ENCODE measurements at places on chromosomes 4 and X.

DNA sequence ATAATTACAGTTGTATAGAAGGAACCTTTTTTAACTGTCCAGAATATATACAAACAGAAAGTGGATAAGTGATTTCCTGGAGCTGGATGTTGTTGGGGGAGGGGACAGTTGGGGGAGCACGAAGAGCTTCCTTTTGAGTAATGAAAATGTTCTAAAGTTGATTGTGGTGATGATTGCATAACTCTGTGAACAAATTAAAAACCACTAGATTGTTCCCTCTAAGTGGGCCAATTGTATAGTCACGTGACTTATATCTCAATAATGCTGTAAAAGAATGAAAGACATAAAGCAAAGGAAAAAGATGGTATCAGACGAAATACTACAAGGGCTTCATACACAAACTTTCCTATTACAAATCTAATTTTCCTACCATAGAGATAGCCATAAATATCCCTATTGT lies 2.7 kb downstream of the CT55 start:
- DNase-seq, result no peak

DNA sequence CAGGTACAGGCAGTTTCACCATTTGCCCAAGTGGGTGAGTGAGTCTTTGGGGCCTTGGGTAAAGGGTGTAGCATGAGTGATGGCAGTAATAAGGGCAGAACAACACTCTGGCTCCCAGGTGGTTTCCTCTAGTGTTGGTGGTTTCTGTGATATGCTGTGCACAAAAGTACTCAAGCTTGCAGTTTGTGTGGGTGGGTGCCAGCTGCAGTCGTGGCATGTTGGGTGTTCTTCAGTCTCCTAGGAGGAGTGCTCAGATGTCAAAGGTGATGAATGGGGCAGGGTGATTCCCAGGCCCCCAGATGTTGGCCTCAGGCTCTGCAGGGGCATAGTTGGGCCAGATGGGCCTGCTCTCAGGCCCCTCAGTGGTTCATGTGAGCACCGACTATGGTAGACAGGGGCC lies 166.1 kb upstream of the KLF8 start:
- DNase-seq, result no peak

- DNase-seq, result no peak
Observed at GRCh38 chr4:24703298-24703697, 92.1 kb upstream of the SOD3 start.

- DNase-seq, result no peak
Observed at GRCh38 chrX:13581554-13581953, 12.2 kb downstream of the EGFL6 start.

DNA sequence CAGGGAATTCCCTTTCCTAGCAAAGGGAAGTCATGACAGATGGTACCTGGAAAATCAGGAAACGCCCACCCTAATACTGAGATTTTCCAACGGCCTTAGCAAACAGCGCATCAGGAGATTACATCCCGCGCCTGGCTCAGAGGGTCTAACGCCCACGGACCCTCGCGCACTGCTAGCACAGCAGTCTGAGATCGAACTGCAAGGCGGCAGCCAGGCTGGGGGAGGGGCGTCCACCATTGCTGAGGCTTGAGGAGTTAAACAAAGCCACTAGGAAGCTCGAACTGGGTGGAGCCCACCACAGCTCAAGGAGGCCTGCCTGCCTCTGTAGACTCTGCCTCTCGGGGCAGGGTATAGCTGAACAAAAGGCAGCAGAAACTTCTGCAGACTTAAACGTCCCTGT lies 507.7 kb downstream of the ZIC3 start:
- DNase-seq, result no peak

GRCh38 chr4:112560084-112560483 lies 44.1 kb upstream of the NEUROG2 start:
- DNase-seq, result no peak

DNA sequence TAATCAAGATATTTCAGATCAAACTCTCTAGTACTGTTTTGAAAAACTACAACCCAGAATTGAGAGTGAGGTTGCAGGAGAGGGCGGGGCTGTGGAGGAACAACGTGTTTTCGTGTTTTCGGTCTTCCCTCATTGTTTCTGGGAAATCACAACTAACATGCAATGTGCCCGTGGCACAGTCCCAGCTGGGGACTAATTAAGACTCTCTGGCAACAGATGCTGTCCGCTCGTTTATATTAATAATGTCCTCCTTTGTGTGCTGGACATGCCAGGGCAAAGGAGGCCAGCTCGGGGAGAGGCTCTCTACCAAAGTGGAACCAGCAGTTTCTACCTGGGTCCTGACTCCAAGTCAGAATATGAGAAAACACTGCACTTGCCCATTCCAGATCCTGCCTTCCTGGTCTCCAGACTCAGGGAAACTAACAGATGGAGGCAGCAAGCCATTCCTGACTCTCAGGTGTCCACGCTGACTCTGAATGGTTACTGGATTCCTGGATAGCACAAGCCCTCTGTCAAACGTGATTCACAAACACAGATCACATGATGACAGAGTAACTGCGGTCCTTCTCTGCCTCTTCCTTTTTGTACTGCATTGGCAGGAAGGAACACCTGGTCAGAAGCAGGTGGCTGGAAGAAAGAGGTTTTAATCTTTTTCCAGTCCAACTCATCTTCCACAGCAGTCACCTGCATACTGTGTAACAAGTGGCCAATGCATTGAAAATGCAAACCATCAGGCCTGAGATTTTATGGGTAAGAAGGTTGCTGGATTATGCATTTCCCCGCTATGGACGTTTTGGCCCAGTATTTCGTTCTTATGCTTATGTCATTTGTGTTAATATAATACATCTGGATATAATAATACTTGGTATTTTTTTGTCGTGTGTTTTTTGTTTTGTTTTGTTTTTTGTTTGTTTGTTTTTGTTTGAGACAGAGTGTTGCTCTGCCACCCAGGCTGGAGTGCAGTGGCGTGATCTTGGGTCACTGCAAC lies 65.0 kb downstream of the COQ2 start:
- peak; percentile 56 for DNase-seq

DNA sequence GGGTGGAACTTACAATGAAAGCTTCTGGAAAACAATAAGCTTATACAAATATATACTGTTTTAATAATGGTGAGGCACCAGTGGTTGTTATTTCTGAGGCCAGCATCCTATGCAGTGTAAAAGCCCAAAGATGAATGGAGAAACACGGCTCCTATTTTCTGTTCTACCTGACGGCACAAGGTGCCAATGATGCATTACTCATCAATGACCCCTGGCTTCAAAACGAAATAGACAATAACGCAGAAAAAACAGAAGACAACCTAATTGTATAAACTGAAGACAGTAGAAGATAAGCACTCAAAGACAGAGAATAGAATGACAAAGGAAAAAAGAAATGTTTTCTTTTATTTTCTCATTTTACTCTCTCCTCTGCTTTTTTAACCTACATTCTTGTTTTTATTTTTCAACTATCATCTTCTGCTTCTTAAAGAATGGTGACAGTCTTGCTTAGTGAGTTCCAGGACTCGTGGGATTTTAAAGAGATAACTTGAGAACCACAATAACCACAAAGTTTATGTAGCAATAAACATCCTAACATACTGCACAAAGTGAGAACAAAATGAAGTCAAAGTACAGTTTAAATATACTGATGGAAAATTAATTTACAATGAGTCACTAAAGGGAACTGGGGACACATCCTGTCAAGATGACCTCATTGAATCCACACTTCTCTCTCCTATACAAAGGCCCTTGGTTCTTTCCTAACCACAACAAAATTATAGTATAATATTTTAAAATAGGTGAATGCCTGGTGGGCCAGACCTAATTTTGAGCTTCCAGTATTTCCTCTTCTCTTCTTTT lies 169.8 kb downstream of the BTC start:
- no peak for DNase-seq

DNA sequence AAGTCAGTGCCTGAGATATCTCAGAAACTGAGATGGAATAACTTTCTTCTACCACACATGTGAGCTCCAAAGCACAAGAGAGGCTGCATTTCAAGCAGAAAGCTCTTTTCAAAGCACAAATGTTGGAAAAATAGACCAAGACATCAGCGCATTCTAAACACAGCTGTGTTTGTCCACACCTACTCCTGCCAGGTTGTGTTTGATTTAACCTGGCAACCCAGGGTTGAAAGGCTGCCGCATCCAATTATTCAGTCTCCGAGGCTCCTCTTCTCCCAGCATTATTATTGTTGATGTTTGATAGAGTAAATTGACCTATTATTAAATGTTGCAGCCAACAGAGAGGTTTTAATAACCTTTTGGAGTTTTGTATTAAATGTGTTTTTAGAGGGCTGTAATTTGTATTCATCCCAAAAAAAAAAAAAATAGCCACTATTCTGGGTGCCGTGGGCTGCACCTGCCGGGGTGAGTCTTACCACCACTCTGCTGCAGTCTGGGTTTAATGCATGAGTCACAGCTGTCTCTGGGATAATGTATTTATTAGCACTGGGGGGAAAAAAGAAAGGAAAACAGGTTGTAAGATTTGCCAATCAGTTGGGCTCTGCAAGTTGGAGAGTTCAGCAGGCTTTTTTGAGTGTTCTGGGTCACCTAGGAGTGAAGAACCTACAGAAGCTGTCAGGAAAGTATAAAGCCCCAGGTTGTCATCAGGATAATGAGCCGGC lies 105.2 kb upstream of the NOCT start:
- no peak for DNase-seq

DNA sequence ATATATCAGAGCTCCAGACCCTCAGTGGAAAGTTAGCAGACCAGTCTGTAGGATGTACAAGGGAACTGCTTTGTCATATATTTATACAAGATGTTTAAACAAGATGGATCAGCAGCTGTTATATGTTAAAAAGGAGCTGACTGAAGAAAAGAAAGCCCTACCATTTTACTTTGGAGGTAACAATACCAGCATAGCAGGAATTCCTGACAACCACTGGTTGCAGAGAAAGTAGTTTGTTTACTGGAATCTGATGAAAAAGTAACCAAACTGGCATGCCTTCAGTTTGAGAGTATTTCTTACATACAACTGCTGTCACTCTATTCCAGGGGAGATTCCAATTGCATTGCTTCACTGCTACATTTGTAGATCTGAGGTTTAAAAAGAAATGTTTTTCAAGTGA lies 49.5 kb upstream of the GABRQ start:
- no peak for DNase-seq

- DNase-seq, result no peak
Observed at GRCh38 chr4:100258675-100259074, 68.4 kb upstream of the DDIT4L start.

- no peak for DNase-seq
Observed at GRCh38 chr4:43782391-43782790, 666.2 kb downstream of the KCTD8 start.

DNA sequence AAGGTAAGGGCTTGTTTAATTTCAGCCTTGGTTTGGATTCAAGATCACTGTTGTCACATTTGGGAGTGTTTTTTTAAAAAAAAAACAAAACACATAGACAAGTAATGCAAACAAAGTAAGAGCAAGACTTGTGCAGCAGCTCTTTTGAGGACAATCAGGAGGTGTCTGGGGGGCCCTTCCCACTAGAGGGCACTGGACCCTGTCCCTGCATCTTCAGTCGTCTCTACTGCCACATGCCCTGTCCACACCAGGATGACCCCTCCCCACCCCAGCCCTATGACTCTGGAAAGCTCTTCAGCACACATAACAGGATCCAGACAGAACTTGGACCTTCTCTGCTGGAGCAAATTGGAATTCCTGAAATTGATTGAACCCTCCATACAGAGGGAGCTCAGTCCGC lies 71.0 kb downstream of the USP46 start:
- no peak for DNase-seq

DNA sequence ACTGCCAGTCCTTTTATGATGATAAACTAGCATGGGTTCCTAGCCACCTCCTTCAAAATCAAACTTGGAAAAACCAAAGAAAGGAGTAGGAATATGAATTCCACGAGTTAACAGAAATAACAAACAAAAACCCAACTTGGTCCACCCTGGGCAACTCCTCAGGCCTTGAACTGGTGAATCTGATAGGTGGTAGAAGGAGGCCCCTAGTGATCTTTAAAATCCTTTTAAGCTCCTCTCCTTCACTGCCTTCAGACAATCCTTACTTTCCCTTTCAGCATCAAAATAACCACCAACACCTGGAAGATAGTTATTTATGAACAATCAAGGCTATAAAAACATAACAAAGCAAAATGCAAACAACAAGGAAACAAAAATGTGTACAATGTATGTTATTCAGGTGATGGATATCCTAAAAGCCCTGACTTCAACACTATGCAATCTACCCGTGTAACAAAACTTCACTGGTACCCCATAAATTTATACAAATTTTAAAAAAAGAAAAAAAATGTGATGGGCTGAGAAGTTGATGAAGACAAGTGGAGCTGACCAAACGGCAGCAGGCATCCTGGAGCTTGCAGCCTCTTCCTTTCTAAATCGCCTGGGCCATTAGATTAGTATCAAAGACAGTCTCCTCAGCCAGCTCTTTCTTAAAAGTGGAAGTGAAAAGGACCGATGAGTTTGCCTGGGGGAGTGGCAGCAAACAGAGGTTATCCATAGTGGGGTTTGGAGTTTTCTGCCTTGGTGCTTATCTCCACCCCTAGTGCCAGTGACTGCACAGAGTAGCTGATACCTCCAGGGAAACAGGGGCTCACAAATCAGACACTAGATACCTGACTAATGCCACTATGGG lies 179.6 kb downstream of the TMA16 start:
- DNase-seq, result no peak

GRCh38 chr4:76028350-76028765 lies 5.1 kb upstream of the CXCL10 start:
- no peak for DNase-seq

- no peak for DNase-seq
Observed at GRCh38 chrX:138127314-138127713, 561.4 kb downstream of the ZIC3 start.

DNA sequence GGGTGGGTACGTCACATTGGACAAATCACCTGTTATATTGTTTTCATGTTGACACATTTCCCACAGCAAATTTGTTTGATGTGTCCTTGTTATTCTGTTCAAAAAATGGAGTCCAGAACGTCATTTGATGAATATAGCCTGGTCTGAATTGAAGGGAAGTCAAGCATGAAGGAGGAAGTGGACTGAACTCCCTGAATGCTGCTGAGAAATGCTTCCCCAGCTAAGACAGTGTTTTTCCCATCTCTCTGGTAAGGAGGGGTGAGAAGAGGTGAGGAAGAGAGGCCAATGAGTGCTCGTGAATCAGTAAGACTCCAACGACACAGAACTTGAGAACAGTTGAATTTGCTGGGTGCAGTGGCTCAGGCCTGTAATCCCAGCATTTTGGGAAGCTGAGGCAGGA lies 127.4 kb downstream of the RBM47 start:
- no peak for DNase-seq

GRCh38 chr4:189087971-189088370 lies 852.7 kb upstream of the FRG1 start:
- no peak for DNase-seq

- no peak for DNase-seq
Observed at GRCh38 chr4:152630324-152630723, 49.5 kb downstream of the TMEM154 start.

DNA sequence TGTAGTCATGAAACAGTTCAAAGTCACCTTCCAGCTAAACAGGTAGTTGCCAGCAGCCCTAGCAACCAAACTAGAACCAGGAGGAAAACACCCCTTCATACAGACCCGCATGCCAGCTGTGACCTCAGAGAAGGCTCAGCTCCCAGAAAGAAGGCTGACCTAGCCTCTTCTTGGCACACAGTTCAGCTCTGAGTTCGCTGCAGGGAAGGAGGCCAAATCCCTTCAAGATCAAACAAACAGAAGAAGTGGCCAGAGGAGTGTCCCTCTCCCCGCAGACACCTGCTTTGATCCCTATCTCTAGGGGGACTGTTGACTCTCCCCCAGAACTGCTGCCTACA lies 56.0 kb downstream of the HADH start:
- DNase-seq, result no peak
